ENCODE measurements at places on chromosomes 6 and 20.
A peak's percentile ranks its signal among the peaks of the same experiment; 100 is the strongest.

DNA sequence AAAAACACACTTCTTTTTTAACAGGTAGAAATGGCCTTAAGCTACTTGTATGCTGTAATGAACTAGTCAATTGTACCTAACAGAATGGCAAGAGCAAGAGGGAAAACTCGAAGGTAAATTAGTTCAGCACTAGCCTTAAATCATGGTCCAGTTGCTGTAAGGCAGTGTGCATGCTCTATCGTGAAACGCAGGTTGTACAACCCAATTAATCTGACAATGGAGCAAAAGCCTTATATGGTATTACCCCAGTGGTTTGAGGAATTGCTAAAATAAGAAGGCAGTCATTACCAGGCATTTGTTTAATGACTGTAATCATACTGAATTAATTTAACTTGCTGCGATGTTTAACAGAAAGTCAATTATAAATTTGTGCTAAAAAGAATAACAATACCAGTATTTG lies 69.3 kb upstream of the SOX4 start:
- no peak for DNase-seq

- DNase-seq: no peak
Observed at GRCh38 chr6:41836660-41837052, 49.2 kb downstream of the TOMM6 start.

- no peak for DNase-seq
Observed at GRCh38 chr20:44166008-44166407, 21.0 kb downstream of the JPH2 start.

DNA sequence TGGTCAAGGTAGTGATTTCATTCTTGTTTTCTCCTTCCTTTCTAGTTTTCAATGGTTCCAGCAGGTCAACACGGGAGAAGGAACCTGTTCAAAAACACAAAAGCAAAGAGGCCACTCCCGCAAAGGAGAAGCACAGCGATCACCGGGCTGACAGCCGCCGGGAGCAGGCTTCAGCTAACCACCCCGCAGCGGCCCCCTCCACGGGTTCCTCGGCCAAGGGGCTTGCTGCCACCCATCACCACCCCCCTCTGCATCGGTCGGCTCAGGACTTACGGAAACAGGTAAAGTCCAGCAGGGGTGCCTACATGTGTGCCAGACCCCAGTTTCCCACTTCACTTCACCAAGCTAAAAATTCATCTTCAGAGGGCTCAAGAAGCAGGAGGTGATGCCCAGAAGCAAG lies 175.6 kb downstream of the DTNBP1 start:
- DNase-seq: no peak

DNA sequence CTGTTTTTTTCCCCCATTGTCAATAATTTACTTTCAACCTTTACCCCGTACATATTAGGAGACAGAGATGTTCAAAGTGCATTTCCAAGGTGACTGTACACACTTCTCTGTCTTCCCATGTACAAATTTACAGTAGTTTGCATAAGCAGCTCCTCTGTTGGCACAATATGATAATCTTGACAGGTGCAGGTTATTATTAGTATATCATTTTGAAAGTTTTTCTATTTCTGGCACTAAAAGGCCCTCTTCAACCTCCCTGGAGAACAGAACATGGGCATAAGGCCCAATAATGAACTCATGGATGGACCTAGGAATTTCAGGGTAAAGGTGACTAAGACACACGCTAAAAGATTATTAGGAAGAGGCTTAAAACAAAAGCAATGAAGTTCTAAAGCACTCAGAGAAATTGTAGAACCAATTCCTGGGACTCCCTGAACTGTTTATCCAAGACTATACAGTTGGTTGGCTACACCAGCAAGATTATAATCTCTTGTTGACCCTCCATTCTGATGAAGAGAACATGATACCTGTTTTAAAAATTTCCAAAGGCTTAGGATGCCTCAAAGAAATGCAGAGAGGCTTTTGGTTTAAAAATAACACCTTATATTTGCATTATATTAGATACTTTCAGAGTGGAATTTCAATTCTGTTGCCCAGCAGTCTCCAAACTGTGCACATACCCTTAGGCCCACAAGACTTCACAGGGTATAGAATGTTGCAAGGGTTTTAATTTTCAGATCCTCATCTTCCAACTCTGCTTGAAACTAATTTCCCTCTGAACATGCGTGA lies 1.1 kb downstream of the AIG1 start:
- DNase-seq: no peak

DNA sequence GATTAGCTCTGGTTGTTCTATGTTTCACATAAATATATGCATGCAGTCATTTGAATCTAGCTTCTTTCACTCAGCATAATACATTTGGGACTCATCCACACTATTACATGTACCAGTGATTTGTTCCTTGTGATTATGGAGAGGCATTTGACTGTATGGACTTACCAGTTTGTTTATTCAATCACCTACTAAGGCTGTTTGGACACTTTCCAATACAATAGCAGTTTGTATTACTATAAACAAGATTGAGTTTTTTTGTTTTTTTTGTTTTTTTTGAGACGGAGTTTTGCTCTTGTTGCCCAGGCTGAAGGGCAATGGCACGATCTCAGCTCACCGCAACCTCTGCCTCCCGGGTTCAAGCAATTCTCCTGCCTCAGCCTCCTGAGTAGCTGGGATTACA lies 109.8 kb upstream of the DST start:
- DNase-seq: no peak

DNA sequence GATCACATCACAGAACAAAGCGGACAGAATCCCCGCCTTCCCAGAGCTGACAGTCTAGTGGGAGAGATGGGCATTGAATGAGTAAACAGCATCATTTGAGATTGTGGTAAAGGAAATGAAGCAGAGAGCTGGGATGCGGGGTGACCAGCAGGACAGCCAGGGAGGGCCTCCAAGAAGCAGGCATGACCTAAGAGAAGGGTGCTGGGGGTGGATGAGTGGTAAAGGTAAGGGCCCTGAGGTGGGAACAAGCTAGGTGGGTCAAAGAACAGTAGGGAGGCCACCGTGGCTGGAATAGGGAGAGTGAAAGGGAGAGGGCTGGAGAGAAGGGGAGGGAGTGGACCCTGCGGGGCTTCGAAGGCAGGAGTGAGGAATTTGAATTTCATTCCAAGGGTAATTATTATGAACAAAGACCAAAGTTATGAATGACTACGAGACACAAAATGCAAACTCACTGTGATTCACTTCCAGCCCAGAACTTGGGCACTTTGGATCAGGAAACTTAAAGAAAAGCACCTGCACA lies 61.4 kb downstream of the CEBPB start:
- no peak for DNase-seq

GRCh38 chr6:158655569-158656450 lies 6.0 kb downstream of the SYTL3 start:
- DNase-seq: no peak

- DNase-seq: no peak
Observed at GRCh38 chr6:144159223-144159622, 8.9 kb downstream of the STX11 start.

DNA sequence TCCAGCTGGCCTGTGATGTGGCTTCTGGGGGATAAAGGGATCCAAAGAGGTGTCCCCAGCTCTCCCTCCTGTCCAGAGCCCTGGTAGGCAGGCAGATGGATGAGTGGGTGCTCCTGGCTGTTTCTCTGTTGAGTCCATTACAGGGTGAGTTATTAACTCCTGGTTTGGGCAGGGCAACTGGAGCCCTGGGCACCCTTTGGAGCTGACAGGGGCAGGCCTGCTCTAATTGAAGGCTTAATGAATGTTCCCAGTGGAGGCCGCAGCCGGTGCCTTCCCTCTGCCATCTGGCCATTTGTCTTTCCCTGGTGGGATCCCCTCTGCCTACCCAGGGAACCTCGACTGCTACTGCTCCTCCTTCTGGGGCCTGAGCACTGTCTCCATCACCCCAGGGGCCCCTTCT lies 44.7 kb upstream of the MLN start:
- no peak for DNase-seq

GRCh38 chr6:110690106-110690654 lies 125.1 kb downstream of the CDK19 start:
- DNase-seq: no peak

DNA sequence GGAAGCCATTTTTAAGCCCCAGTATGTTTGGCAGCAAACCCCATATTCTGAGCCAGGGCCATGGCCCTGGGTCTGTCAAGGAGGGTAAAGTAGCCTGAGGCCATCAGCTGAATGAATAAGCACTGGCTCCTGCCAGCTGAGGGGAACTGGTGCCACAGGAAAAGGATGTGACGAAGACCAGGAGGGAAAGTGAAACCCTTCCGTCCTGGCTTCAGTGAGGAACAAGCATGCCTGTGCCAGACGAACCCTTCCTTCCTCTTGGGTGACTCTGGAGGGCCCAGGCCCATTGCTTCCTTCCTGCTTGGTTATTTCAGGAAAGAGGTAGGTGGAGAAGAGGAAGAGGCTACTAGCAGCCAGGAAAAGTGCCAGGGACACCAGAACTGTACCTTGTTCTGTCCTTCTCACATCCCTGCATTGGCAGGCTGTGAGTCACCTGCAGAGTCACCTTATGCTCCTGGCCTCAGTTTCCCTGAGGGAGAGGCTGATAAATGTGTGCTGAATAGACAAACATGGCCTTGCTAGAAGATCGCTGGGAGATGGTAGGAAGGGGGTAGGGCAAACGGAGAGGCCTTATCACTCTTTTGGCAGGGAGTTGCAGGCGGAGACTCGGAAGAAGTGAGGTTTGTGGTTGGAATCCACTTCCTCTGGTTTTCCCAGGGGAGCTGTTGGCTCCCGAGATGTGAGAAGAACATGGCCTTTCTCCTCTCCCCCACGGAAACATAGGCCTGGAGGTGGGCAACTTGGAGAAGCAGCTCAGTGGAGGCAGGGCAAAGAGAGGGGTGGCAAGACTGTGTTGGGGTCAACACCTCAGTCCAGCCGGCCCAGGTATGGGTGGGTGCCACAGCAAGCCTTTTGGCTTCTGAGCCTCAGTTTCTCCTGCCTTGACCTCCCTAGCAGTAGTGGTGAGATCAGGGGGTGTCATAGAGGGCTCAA lies 37.4 kb downstream of the COX4I2 start:
- DNase-seq: peak; percentile 61

DNA sequence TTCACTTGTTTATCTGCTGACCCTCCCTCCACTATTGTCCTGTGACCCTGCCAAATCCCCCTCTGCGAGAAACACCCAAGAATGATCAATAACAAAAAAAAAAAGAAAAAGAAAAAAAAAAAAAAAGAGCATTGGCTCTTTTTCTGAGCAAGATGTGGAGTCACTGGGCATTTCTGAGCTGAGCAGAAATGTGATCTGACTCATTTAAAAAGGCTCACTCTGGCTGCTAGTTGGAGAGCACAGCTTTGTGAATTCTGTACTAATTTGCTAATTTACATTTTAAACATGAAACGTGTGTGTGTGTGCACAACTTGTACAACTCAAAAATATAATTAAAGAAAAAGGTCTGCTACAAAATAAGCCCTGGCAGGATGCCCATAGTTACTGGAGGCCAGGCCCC lies 20.2 kb downstream of the SCML4 start:
- no peak for DNase-seq

DNA sequence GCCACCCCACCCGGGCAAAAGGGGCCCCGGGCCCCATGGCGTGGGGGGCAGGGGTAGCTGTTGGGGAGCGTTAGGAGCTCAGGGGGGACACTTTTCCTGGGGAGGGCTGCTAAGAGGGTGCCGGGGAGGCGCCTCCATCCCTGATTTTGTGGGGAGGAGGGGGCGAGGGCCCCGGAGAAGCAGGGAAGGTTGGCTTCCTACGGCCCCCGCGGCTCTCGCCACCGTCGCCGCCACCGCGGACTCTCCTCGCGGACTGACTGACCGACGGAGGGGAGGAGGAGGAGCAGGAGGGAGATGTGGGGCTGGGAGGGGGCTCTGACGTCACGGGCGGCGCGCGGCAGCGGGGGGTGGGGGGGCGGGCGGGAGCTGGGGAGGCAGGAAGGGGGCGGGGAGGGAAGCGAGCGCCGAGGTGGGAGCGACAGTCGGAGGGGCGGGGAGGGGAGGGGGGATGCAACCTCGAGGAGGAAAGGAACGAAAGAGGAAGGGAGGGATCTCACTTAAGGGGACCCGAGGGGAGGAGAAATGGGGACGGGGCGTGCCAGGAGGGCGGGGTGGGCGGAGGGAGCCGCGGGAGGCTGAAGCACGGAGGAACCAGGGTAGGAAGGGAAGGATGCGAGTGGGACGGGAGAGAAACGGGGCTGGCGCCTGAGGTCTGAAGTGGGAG lies 5.1 kb downstream of the GABBR1 start:
- peak; percentile 50 for DNase-seq

DNA sequence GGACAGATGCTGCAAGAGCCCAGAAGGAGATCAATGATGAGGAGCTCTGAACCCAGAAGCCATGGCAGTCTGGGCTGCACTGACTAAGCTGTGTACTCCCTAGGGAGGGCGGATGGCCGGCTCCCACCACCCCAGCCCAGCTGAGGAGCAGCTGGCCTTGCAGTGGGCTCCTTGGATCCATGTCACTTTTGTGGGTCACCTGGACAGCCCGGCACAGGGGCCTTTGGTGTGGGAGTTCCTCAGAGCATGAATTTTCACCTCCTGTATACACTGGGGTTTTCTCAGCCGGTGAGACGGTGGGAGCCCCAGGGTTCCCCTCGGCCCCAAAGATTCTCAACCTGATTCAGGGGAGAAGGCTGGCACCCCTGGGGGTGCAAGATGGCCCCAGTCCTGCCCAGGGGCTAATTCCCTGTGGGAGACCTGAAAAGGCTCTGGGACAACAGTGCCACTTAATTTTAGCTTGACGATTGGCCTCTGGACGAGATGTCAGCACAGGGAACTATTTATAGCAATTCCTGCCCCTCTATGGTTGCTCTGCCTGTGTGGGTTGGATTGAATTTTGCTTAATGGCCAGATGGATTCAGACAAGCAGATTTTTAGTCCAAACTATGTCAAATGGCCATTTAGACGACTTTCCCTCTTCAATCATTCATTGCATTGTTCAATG lies 121.6 kb upstream of the PMEPA1 start:
- no peak for DNase-seq

DNA sequence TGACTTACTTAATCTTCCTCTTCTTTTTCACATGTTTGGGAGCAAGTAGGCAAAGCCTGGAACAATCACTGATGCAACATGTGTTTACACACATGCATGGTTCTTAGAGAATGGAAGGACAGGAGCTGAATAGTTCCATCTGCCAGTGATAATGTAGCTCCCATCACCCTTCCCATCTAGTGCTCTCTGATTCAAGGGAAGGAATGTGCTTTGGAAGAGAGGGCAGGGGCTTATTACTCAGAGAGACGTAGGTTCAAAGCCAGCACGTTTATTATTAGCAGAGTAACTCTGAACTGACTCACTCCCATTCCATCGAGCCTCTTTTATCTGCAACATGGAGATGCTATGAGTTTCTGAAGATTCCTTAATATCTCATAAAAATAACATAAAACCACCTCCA lies 211.9 kb downstream of the GMPR start:
- no peak for DNase-seq

DNA sequence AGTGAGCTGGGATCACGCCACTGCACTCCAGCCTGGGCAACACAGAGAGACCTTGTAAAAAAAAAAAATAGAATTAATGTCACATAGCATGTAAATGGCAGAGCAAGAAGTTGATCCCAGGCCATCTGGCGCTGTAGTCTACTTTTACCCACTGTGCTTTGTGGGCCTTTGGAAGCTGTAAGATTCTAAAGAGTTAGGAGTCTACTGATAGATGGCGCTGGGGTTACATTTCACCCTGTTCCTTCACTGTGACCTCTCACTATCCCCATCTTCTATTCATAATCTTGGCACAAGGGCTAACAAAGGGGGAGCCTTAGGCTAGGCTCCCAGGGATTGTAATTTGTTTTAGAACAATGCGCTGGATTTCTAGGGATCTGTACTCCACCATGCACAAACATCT lies 24.4 kb downstream of the SIRPD start:
- peak; percentile 9 for DNase-seq

- no peak for DNase-seq
Observed at GRCh38 chr6:105711216-105711615, 308.3 kb upstream of the PREP start.

All from CD4-positive, alpha-beta memory T cell (primary cell).